GM23248 (cell line): ENCODE measurements at places on chromosomes 5 and 9. TPM values are rescaled to one million over a fixed set of nuclear protein-coding genes. Genes with fewer than 3 reads are reported as not detected.

- no peak overlapping the region for H3K27ac ChIP-seq
- no peaks in the 10 kb centered on the region for H3K27me3 ChIP-seq
- H3K4me1 ChIP-seq = no peaks in the 10 kb centered on the region
- DNase-seq = no peak
- H3K36me3 ChIP-seq = no peaks in the 10 kb centered on the region
Measured at GRCh38 chr9:30198463-30199309, 2185.8 kb upstream of the ACO1 start.

DNA sequence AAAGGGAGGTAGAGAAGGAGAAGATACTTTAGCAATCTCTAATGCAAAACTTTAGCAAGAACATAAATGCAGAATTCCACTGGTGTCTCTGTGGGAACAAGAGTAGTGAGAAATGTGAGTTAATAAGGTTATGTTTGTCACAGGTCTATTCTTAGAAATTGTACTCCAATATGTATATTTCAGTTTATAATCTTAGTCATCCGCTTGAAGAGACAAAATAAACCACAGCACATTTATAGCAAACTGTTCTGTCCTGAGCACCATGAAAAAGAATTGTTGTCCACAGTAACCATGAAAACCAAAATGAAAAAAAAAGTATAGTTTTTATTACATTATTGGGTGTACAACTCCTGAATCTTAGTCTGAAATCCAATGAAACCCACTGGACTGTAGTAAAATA is 93.6 kb upstream of the TSLP start:
- no peaks in the 10 kb centered on the region for H3K36me3 ChIP-seq
- H3K4me1 ChIP-seq = no peaks in the 10 kb centered on the region
- 0 out of 2 replicates have a peak, but pooled peaks cover 4% of the 10 kb centered on the region for H3K27me3 ChIP-seq
- no peak overlapping the region for H3K27ac ChIP-seq

GRCh38 chr5:147507480-147508126 is 2.3 kb downstream of the DPYSL3 start:
- peak; percentile 90 for DNase-seq
- H3K4me3 ChIP-seq = peak overlapping the region; percentile 86
- peaks cover 32% of the 10 kb centered on the region for H3K4me1 ChIP-seq
- no peaks in the 10 kb centered on the region for H3K27me3 ChIP-seq

Gene SLC25A48
- not detected in 2 replicates for total RNA-seq

DNA sequence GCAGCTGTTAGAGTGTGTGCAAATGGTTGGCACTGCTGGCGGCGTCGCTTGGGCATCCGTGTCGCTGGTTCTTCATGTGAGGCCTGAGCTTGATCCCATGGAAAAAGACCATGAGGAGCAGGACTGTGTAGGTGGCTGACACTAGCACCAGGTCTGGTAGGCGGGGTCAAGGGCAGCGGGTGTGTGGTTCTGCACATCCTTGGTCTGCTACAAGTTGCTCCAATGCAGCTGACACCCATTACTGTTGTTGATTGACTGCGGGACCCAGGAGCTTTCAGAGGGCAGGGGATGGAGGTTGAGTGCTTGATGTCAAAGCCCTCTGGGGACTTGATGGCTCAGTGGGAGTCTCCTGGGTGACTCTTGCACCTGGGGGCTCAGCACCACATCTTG is 29.0 kb upstream of the PITX1 start:
- H3K27me3 ChIP-seq = peaks cover 37% of the 10 kb centered on the region
- no peak overlapping the region for H3K4me3 ChIP-seq
- no peak overlapping the region for H3K27ac ChIP-seq
- H3K36me3 ChIP-seq = no peaks in the 10 kb centered on the region
- H3K4me1 ChIP-seq = no peaks in the 10 kb centered on the region

DNA sequence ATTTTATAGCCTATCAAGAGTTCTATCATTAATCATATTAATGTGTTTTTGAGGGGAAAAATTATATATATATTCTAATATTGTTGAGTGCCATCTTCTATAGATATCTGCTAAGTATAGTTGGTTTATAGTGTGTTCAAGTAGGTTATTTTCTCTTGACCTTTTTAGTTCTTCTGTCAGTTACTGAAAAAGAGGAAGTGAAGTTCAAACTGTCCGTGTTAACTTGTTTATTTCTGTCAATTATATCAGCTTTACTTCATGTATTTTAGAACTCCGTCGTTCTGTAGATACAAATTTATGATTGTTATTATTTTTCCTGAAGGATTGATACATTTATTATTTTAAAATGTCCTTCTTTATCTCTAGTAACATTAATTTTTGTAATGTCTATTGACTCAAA is 1209.1 kb downstream of the CDH12 start:
- H3K4me1 ChIP-seq = no peaks in the 10 kb centered on the region
- DNase-seq = no peak
- no peak overlapping the region for H3K27ac ChIP-seq

DNA sequence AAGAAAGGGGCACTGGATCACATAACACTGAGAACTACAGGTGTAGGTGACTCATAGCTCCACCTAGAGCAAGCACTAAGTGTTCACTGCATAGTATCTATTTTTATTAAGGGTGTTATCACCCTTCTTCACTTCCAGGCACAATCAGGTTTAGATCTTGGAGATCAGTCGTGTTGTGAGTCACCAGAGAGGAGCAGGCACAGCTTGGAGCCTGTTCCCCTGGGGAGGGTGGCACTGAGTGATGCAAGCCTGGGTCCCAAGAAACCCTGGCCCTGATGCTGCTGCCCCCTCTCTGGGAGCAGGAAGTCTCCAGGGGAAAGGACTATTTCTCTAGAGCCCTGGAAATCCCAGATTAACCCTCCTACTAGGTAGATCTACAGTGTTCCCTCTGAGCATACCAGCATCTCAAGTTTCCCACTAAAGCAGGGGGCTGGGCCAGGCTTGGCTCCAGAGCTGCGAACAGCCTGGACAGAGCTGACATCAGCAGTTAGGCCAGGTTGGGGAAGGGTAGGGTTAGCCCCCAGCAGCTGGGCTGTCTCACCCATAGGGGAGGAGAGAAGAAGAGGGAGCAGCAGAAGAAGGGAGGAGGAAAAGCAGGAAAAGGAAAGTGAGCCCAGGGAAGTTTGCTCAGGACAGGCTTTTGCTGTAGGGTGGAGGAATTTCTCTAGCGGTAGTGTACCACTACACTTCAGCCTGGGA is 28.1 kb upstream of the SPINK4 start:
- no peak overlapping the region for H3K4me3 ChIP-seq
- H3K36me3 ChIP-seq = no peaks in the 10 kb centered on the region
- no peaks in the 10 kb centered on the region for H3K4me1 ChIP-seq
- DNase-seq = no peak
- peaks cover 6% of the 10 kb centered on the region; the same call in 1 of the 2 replicates for H3K27me3 ChIP-seq

DNA sequence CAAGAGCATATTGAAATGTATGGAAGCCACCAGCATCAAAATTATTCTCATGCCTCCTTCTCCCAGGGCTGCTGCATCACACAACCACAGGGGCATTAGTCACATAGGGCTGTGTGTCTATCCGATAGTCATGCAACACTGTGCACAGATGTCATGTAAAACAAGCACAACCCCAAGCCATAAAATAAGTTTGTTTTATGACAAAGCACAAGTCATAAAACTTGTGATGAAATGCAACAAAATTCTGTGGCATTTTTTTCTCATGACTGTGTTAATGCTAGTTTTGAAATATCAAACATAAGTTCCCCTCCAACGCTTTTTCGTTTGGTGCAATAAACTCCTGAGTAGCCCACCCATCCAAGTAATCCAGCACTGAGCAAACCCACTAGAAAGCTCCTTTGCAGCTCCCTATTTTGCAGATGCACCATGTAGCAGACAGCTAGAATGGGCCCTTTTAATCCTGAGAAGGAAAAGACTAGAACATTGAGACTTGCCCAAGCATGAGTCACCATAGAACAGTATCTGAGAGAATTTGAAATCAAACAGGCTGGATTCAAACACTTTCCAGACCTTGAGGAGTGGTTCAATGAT is 93.3 kb upstream of the ZNF366 start:
- peak overlapping the region; percentile 39 for H3K4me3 ChIP-seq
- peak overlapping the region; percentile 98 for H3K27ac ChIP-seq
- H3K36me3 ChIP-seq = no peaks in the 10 kb centered on the region
- H3K27me3 ChIP-seq = no peaks in the 10 kb centered on the region

DNA sequence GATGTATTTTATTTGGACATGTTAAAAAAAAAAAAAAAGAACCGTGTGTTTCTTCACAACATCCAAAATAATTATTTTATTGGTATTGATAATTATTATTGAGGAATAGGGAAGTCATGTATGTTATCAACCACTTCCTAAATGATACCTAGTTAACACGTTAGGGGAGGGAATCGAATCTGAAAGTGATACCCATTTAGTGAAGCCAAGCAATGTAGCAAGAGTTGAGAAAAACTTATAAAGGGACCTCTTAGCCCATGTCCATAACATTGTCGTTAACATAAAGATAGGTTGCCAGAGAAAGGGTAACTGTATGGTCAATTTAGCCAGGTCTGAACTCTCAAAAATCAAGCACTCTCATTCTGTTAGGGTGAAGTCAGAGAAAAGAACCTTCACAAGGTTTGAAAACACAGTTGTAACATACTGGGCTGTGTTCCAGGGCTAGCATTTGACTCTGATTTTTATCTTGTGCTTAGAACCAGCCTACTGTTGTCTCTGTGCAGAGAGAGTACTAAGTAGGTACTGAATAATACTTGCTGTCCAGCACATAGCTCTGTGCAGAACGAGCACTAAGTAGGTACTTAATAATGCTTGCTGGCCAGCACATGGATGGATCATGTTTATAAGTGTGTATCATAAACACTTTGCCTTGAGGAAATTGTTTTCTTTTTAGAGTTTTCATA is 60.4 kb downstream of the GHR start:
- H3K4me3 ChIP-seq = no peak overlapping the region
- H3K27me3 ChIP-seq = no peaks in the 10 kb centered on the region
- H3K4me1 ChIP-seq = no peaks in the 10 kb centered on the region
- no peaks in the 10 kb centered on the region for H3K36me3 ChIP-seq
- DNase-seq = no peak

Gene B4GALT1
- total RNA-seq = 70.8 and 74.3 TPM in 2 replicates

- no peak for DNase-seq
- no peaks in the 10 kb centered on the region for H3K36me3 ChIP-seq
- H3K27ac ChIP-seq = no peak overlapping the region
- no peaks in the 10 kb centered on the region for H3K4me1 ChIP-seq
- H3K4me3 ChIP-seq = no peak overlapping the region
- no peaks in the 10 kb centered on the region for H3K27me3 ChIP-seq
Measured at GRCh38 chr9:89505911-89506310, 8.0 kb upstream of the SEMA4D start.

DNA sequence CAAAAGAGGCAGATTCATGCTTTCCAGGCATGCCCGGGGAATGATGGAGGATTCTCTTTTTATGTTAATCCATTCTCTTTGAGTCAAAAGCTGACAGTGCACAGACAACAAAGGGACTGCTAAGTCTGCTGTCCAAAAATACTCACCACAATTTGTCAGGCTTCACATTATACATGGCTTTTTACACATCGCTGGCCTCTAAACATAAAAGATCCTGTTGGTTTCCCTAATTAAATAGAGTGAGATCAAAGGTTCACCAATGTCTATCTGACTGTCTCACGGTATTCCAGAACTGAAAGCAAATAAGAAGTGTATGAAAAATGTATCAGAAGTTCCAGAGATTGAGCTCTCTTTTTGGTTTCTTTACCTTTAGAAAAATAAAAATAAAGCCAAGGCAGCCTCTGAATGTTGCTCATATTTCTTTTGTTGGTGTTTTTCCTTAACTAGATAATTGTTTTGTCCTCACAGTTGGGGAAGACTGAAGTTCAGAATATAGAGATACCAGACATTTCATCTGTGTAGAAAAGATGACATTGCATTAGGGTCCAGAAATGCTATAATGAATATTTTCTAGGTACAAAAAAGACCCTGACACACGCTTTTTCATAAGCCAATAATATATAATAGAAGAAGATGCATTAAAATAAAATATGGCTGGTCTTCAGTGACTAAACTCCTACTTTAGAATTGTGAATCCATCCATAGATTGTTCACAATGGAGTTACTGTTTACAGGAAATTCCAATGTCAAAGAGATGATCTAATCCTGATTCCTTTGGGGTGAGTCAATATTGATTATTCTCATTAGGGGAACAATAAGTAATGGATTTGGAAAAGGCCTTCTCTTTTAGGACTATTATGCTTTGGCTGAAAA is 688.2 kb upstream of the CDH6 start:
- DNase-seq = peak; percentile 0
- no peaks in the 10 kb centered on the region for H3K4me1 ChIP-seq
- no peak overlapping the region for H3K4me3 ChIP-seq
- no peaks in the 10 kb centered on the region for H3K27me3 ChIP-seq
- H3K27ac ChIP-seq = no peak overlapping the region

DNA sequence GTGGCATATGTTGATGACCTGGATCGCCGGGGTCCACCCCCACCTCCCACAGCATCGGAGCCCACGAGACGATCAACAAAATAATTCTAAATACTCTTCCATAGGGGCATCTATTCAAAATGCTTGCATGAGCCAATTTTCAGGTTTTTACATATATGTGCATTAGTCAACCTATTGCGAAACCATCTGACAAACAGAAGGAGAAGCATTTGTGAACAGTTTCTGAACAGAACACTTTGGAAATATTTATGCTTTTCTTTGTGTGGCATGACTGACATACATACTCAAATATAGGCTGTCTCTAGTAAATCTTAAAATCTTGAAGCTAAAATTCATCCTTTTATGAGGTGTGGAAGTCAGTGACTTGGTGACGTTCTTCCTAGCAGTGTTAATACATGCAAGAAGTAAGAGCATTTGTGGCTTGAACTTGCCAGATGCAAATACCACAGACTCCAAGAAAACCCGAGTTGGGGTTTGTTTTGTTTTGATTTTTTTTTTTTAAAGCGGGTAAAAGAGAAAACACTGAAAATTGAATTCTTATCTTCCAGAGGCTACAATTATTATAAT is 5.3 kb downstream of the GPR151 start:
- H3K4me1 ChIP-seq = no peaks in the 10 kb centered on the region
- no peak overlapping the region for H3K27ac ChIP-seq
- no peak overlapping the region for H3K4me3 ChIP-seq
- H3K27me3 ChIP-seq = no peaks in the 10 kb centered on the region
- H3K36me3 ChIP-seq = peaks cover 68% of the 10 kb centered on the region

Gene DNAJC25
- total RNA-seq = 14.4 and 15.0 TPM in 2 replicates

GRCh38 chr5:38462976-38463633 is 93.3 kb downstream of the LIFR start:
- H3K4me3 ChIP-seq = no peak overlapping the region
- H3K36me3 ChIP-seq = no peaks in the 10 kb centered on the region
- DNase-seq = peak; percentile 39
- peaks cover 47% of the 10 kb centered on the region for H3K4me1 ChIP-seq

Gene CCL21
- not detected in 2 replicates for total RNA-seq

DNA sequence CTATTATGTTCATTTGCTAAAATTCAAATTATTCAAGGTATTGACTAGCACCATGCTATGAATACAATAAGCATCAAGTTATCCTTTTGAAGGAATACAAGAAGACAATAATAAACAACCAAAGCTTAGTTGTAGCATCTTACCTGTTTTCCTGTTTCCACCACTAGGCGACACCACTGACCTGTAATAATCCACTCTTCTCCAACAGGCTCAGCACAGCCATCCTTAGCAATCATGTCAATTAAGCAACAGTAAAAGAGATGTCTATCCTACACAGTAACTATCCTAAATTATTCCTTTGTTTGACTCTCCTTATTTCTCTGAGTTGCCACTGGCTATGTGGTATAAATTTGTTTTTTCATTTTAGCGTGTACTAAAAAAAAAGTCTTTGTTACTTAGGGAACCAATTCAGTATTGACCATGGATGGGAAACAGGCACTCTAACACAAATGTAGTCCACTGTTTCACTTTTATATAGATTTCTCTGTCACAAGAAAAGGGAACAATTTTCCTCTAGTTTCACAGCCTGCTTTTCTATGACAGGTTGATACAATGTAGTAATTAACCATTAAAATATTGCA is 46.2 kb downstream of the PCA3 start:
- H3K27me3 ChIP-seq = no peaks in the 10 kb centered on the region
- H3K36me3 ChIP-seq = no peaks in the 10 kb centered on the region
- no peak overlapping the region for H3K4me3 ChIP-seq
- DNase-seq = peak; percentile 72
- H3K4me1 ChIP-seq = no peaks in the 10 kb centered on the region
